ENCODE measurements at places on chromosomes 5 and 9. TPM values are rescaled to one million over a fixed set of nuclear protein-coding genes. Genes with fewer than 3 reads are reported as not detected.
A peak's percentile ranks its signal among the peaks of the same experiment; 100 is the strongest.

DNA sequence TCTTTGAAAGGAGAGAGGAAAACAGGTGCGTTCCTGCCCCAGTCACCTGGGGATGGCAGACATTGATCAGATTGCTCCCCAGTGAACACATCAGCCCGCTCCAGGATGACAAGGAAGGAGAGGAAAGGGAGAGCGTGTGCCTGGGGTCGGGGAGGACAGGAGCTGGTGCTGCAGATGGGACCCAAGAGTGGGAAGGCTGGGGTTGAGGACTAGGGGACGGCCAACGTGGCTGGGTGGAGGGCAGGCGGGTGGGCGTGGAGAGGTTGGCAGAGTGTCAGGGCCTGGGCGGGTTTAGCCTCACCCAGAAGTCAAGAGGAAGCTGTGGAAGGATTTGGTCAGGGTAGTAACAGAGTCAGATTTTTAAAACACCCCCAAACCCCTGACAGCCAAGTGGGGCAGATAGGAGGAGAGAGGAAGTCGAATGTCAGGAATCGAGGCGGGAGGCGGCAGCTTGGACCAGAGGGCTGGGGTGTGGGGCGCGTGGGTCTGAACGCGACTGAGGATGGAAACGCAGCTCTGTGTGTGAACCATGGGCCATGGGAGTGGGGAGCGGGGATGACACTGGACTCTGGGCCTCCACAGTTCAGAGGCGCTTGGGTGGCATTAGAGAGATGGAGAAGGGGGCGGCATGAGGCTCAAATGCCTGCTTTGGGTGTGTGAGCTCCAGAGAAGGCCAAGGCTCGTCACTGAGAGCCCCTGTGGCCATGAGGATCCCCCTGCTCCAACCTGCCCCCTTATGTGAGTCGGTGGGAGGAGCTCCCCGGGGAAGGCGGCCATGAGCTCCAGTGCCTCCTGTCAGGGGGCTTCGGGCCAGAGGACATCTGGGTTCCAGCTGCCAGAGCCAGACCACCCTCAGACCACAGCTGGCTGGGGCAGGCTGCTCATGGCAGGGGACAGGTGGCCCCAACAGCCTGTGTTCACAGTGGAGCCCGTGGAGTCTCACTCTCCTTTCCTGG, 24.6 kb downstream of the LAMC3 start:
- no peaks in the 10 kb centered on the region for H3K4me1 ChIP-seq
- DNase-seq = no peak
- no peaks in the 10 kb centered on the region for H3K27me3 ChIP-seq
- no peak overlapping the region for H3K4me3 ChIP-seq
- no peak overlapping the region for H3K27ac ChIP-seq

GRCh38 chr9:136220017-136220729, 15.2 kb upstream of the LHX3 start:
- H3K27me3 ChIP-seq = no peaks in the 10 kb centered on the region
- 0 out of 2 replicates have a peak overlapping the region, but pooled peaks have one; percentile 21 for H3K4me3 ChIP-seq
- peaks cover 6% of the 10 kb centered on the region for H3K36me3 ChIP-seq
- peaks cover 24% of the 10 kb centered on the region for H3K4me1 ChIP-seq

DNA sequence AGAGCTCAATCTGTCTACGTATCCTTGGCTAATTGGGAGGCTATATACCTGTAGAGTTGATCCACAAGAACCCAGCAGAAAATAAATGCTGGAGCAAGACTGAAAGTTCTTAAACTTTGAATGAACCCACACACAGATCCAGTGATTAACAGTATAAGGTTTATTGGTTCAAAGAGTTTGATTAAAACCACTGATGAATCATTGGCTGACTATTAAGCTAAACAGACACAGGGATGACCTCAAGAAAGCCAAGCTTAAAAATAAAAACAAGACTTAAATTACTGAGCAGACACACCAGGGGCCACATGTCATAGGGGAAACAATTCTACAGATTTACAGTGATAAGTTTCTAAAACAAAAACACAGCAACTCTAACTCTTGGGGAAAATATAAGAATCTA, 163.6 kb downstream of the SPATA31D1 start:
- H3K4me3 ChIP-seq = no peak overlapping the region
- H3K36me3 ChIP-seq = no peaks in the 10 kb centered on the region
- peaks cover 16% of the 10 kb centered on the region for H3K4me1 ChIP-seq
- no peak overlapping the region for H3K27ac ChIP-seq
- DNase-seq = peak; percentile 58

- H3K4me1 ChIP-seq = no peaks in the 10 kb centered on the region
- H3K27ac ChIP-seq = no peak overlapping the region
- H3K4me3 ChIP-seq = no peak overlapping the region
- no peaks in the 10 kb centered on the region for H3K36me3 ChIP-seq
- no peak for DNase-seq
These were observed 13.3 kb upstream of the SPATA24 start for GRCh38 chr5:139417214-139417613.

- H3K4me1 ChIP-seq = peaks cover 13% of the 10 kb centered on the region
- no peaks in the 10 kb centered on the region for H3K36me3 ChIP-seq
- no peak overlapping the region for H3K27ac ChIP-seq
- DNase-seq = no peak
- H3K27me3 ChIP-seq = no peaks in the 10 kb centered on the region
These were observed 58.9 kb upstream of the ANKH start for GRCh38 chr5:14930486-14930885.

DNA sequence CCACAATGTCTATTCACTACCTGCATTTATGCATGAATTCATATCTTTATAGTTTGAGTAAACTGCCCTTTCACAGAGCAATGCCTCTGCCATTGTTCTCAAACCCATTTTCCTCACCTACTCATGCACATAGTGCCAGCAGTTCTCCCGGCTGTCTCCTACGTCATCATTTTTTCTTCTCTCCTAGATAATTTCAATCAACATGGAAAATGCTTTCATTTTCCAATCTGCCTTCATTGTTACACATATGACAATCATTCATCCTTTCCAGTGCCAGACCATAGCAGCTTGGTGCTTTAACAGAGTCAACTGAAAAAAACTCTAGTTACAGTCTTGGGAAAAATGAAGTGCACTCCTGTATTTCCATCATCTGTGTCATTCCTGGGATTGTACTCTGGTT, 514.8 kb upstream of the CTNND2 start:
- no peaks in the 10 kb centered on the region for H3K27me3 ChIP-seq
- no peak overlapping the region for H3K27ac ChIP-seq
- no peak overlapping the region for H3K4me3 ChIP-seq
- H3K36me3 ChIP-seq = no peaks in the 10 kb centered on the region
- no peaks in the 10 kb centered on the region for H3K4me1 ChIP-seq

- H3K27ac ChIP-seq = no peak overlapping the region
- peaks cover 16% of the 10 kb centered on the region for H3K4me1 ChIP-seq
- no peaks in the 10 kb centered on the region for H3K36me3 ChIP-seq
- no peak overlapping the region for H3K4me3 ChIP-seq
- DNase-seq = no peak
- H3K27me3 ChIP-seq = no peaks in the 10 kb centered on the region
These were observed 74.6 kb downstream of the RETREG1 start for GRCh38 chr5:16542236-16542635.

- peaks cover 3% of the 10 kb centered on the region for H3K4me1 ChIP-seq
- H3K27ac ChIP-seq = no peak overlapping the region
- no peak overlapping the region for H3K4me3 ChIP-seq
- H3K36me3 ChIP-seq = no peaks in the 10 kb centered on the region
- H3K27me3 ChIP-seq = no peaks in the 10 kb centered on the region
- no peak for DNase-seq
These were observed 18.5 kb upstream of the GNE start for GRCh38 chr9:36276781-36277181.

DNA sequence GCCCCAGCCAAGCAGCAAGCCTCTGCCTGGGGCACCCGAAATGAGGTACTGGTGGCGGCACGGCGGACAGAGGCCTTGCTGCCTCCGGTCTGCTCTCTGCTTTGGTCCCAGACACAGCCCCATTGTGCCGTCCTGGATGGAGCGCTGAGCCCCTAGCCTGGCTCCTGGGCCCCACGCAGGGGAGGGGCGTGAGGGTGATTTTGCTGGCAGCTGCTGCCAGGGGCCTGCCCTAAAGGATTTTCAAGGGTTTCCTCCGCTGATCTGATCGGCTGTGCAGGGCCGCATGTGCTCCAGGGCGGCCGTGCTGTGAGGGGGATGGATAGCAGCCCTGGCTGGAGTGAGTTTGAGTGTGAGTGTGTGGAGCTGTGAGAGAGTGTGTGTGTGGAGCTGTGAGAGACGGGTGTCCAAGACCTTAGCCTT, 1.3 kb downstream of the GPSM1 start:
- peak overlapping the region; percentile 84 for H3K4me3 ChIP-seq
- H3K4me1 ChIP-seq = peaks cover 8% of the 10 kb centered on the region
- DNase-seq = no peak
- no peaks in the 10 kb centered on the region for H3K27me3 ChIP-seq
- H3K27ac ChIP-seq = no peak overlapping the region

DNA sequence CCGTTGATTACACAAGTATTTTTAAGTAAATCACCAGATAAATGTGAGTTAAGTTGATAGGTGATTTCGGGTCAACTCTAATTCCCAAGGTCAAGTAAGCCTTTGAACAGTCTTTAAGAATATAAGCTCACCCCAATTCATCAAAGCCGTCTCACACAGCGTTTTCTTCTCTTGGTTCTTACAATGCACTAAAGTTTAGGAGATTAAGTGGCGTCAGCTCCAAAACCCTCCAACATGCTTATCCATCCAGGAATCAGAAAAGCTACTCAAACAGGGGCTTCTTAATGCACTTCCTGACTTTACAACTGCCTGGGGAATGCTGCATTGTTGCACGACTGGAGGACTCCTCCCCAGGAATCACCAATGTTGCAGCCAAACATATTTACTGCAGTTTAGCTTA, 206.2 kb upstream of the EFNA5 start:
- no peak overlapping the region for H3K4me3 ChIP-seq
- no peaks in the 10 kb centered on the region for H3K36me3 ChIP-seq
- no peak for DNase-seq
- peaks cover 19% of the 10 kb centered on the region for H3K4me1 ChIP-seq

DNA sequence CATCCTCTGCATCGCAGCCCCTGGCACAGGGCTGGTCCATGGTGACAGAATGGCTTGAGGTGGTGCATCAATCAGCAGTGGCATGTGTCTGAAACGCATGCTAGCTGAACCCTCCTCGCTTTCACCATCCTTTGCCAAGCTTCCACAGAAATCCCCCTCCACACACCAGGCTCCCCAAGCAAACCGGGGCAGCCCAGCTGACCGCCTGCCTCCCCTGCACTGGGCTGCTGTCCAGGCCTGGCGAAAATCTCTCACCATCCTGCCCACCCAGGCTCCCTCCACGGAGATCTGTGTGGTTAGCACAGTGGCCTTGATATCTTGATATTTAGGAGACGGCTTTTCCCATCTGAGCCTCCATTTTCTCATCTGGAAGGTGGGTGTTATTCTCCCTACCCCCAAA, 905 bp upstream of the HRH2 start:
- no peak for DNase-seq
- H3K27ac ChIP-seq = no peak overlapping the region
- no peak overlapping the region for H3K4me3 ChIP-seq
- no peaks in the 10 kb centered on the region for H3K4me1 ChIP-seq
- no peaks in the 10 kb centered on the region for H3K36me3 ChIP-seq

- no peak overlapping the region for H3K27ac ChIP-seq
- H3K4me1 ChIP-seq = no peaks in the 10 kb centered on the region
- H3K36me3 ChIP-seq = no peaks in the 10 kb centered on the region
- H3K27me3 ChIP-seq = no peaks in the 10 kb centered on the region
- peak; percentile 9 for DNase-seq
- H3K4me3 ChIP-seq = no peak overlapping the region
These were observed 164.4 kb downstream of the FOCAD start for GRCh38 chr9:20848490-20848889.

GRCh38 chr5:173242675-173243121, 7.7 kb upstream of the NKX2-5 start:
- H3K4me1 ChIP-seq = no peaks in the 10 kb centered on the region
- no peak overlapping the region for H3K4me3 ChIP-seq
- peaks cover 34% of the 10 kb centered on the region for H3K27me3 ChIP-seq
- no peak overlapping the region for H3K27ac ChIP-seq
- no peaks in the 10 kb centered on the region for H3K36me3 ChIP-seq

DNA sequence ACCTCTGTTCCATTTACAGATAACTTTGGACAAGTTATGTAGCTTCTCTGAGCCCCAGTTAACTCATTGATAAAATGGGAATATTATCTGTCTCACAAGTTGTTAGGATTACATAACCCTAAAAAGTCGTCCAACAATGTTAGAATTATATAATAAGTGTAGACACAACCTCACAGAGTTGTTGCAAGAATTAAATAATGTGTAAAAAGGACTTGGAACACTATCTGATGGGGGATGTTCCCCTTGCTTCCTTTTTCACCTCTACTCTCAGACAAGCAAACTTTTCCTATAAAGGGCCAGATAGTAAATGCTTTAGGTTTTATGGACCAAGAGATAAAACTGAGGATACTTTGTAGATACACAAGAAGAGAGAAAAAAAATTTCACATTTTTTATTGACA, 193.5 kb downstream of the GAPVD1 start:
- H3K4me3 ChIP-seq = no peak overlapping the region
- no peak for DNase-seq
- H3K27ac ChIP-seq = no peak overlapping the region
- H3K27me3 ChIP-seq = no peaks in the 10 kb centered on the region
- H3K4me1 ChIP-seq = no peaks in the 10 kb centered on the region

- H3K4me1 ChIP-seq = peaks cover 57% of the 10 kb centered on the region
- no peak overlapping the region for H3K4me3 ChIP-seq
- no peaks in the 10 kb centered on the region for H3K36me3 ChIP-seq
- no peak for DNase-seq
- H3K27me3 ChIP-seq = no peaks in the 10 kb centered on the region
These were observed 52.0 kb downstream of the SLC22A5 start for GRCh38 chr5:132421462-132421861.

DNA sequence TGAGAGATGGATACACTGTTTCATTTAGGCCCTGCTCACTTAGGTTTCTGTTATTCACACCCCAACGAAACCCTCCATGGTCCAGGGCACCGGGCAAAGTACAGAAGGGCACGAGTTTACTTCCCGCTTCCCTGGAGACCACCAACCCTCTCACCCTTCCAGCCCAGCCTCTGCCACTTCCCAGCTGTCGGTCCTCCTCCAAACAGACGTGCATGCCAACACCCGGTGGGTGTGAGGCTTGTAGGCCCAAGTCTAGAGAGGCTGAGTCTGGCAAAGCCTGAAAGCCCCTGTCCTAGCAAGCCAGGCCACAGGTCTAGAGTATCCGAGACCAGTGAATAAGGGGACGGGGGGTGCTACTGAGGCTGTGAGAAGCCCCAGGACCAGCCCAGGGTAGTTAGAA, 7.1 kb upstream of the FGFR4 start:
- H3K36me3 ChIP-seq = no peaks in the 10 kb centered on the region
- no peak overlapping the region for H3K27ac ChIP-seq
- no peaks in the 10 kb centered on the region for H3K27me3 ChIP-seq
- H3K4me3 ChIP-seq = no peak overlapping the region
- no peak for DNase-seq

GRCh38 chr5:72711351-72711750, 105.1 kb upstream of the TNPO1 start:
- H3K4me1 ChIP-seq = no peaks in the 10 kb centered on the region
- no peak overlapping the region for H3K27ac ChIP-seq
- H3K4me3 ChIP-seq = no peak overlapping the region

GRCh38 chr9:37730256-37730655, 23.3 kb upstream of the TRMT10B start:
- H3K27ac ChIP-seq = no peak overlapping the region
- H3K27me3 ChIP-seq = no peaks in the 10 kb centered on the region
- H3K36me3 ChIP-seq = no peaks in the 10 kb centered on the region
- no peak overlapping the region for H3K4me3 ChIP-seq

SPATA31C1 gene
- not detected for total RNA-seq

IGFBPL1 gene
- not detected for total RNA-seq

SLC36A3 gene
- total RNA-seq = not detected

CTXN3 gene
- not detected for total RNA-seq

Measured in PC-3 (cell line).